ENCODE measurements at places on chromosomes 12 and 14. TPM values are rescaled to one million over a fixed set of nuclear protein-coding genes. Genes with fewer than 3 reads are reported as not detected.

DNA sequence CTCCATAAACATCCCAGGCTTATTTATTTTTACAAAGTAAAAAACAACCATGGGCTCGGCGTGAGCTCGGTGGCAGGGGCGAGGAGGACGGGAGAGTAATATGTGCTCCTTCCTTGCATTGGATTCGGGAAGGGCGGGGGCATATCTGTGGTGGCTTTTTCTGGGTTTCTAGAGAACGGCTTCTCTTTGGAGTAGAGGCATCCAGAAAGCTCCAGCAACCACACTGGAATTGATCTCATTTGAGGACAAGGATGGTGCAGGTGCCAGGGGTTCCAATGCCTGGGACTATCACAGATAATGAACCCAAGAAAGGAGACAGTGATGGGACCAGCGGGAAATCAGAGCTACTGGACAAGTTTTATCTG, 18.9 kb downstream of the ADGRD1 start:
- DNase-seq = no peak

The DCP1B gene
- total RNA-seq = 29.8 TPM

DNA sequence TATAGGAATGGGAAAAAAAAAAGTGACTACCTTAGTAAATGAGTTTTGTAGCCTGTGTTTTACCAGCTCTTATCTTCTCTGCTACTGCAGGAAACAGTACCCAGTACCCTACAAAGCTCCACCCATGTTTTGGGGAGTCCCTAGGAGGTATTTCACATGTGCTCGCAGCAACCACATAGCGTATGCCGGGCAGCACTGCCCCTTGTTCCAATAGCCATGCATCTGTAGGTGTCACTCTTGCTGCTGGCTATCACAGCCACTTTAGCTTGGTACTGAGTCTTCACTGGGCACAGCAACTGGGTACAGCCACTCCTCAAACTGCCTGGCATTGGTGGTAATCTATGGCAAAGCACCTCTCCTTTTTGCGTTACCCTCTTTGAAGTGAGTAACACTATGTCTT, 2.0 kb upstream of the MDM1 start:
- DNase-seq = peak; percentile 41

GRCh38 chr12:56833780-56834179, 70.7 kb downstream of the HSD17B6 start:
- no peak for DNase-seq

- peak; percentile 79 for DNase-seq
Observed at GRCh38 chr12:55974308-55974730, 441 bp downstream of the RAB5B start.

The ACOT6 gene
- total RNA-seq = not detected

GRCh38 chr14:54622192-54622958, 55.4 kb downstream of the SAMD4A start:
- DNase-seq = no peak

GRCh38 chr12:11677752-11678151, 28.3 kb downstream of the ETV6 start:
- no peak for DNase-seq

The OTOGL gene
- 0.35 TPM for total RNA-seq

DNA sequence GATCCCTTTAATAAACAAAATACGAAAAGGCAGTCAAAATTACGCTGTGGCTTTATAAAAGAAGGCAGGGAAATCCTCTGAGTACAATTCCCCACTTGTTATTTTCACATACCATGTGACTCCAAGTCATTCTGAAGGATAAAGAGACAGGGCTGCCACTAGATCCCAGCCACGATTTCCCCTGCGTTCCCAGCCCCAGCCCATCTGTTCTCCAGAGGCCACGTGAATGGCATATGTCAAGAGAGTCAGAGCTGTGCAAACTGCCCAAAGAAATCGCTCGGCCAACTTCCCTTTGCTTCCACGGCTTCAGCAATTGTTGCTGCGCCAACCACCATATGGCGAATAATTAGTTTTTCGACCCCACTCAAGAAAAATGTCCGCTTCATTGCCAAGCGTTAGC, 161.3 kb downstream of the C12orf42 start:
- DNase-seq = no peak

- DNase-seq = no peak
Observed at GRCh38 chr12:118558941-118559340, 182.6 kb downstream of the SUDS3 start.

DNA sequence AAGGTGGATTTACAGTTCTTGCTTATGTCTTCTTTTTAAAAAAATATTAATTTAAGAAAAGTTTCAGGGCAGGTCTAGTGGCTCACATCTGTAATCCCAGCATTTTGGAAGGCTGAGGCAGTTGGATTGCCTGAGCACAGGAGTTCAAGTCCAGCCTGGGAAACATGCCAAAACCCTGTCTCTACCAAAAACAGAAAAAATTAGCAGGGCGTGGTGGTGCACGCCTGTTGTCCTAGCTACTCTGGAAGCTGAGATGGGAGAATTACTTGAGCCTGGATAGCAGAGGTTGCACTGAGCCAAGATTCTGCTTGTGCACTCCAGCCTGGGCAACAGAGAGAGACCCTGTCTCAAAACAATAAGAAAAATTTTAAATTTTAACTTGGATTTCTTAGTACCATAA, 5.4 kb upstream of the TAS2R46 start:
- no peak for DNase-seq

DNA sequence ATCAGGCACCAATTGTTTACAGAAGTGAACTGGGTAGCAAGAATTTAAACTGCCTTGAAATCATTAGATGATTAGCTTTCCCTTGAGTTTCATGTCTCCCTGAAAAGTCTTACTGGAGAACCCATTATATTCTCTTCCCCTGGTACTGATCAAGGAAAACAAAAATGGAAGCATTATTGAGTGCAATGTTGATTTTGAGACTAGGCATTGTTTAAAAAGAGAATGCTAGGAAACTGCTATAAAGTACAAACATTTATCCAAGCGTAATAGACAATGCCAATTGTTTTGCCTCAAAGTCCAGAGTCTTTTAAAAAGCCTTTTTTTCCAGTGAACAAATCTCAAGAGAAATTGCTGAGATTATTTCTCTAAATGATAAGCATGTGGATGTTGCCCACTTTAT, 197.0 kb downstream of the CCER1 start:
- DNase-seq = no peak

GRCh38 chr12:75894965-75895754, 136.4 kb downstream of the PHLDA1 start:
- DNase-seq = no peak

The IFNG-AS1 gene
- not detected for total RNA-seq

The NUMB gene
- 34.3 TPM for total RNA-seq

GRCh38 chr12:30988646-30989286, 62.2 kb downstream of the TSPAN11 start:
- no peak for DNase-seq

DNA sequence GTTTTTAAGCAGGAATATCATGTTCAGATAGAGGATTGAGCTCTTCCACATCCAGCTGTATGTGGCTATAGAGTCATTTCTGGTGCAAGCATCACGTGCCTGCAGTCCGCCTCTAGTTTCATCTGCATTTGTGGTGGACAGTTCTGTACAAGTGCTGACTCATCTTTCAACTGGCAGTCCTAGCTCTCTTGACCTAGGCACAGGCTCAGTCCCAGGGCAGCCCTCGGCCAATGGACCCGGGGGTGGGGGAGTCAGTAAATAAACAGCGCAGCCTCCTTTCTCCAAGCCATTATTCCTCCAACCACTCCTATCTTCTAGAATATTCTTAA, 41.8 kb upstream of the FRMD6 start:
- DNase-seq = no peak

Measured in GM23338 (cell line).